T-helper 1 cell (primary cell): ENCODE measurements at places on chromosomes 3 and 15.

DNA sequence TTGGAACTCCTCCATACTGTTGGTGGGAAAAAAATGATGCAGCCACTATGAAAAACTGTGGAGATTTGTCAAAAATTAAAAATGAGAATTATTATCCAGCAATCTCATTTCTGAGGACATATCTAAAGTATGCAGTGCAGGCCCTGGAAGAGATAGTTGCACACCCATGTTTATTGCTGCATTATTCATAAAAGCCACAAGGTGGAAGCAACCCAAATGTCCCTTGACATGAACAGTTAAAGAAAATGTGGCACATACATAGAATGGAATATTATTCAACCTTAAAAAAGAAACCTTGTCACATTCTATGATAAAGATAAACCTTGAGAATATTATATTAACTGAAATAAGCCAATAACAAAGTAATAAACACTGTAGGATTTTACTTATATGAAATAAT lies 80.9 kb upstream of the ARHGEF26 start:
- no peak for DNase-seq

- no peak for DNase-seq
Measured at GRCh38 chr15:77387365-77388105, 32.4 kb downstream of the PEAK1 start.

DNA sequence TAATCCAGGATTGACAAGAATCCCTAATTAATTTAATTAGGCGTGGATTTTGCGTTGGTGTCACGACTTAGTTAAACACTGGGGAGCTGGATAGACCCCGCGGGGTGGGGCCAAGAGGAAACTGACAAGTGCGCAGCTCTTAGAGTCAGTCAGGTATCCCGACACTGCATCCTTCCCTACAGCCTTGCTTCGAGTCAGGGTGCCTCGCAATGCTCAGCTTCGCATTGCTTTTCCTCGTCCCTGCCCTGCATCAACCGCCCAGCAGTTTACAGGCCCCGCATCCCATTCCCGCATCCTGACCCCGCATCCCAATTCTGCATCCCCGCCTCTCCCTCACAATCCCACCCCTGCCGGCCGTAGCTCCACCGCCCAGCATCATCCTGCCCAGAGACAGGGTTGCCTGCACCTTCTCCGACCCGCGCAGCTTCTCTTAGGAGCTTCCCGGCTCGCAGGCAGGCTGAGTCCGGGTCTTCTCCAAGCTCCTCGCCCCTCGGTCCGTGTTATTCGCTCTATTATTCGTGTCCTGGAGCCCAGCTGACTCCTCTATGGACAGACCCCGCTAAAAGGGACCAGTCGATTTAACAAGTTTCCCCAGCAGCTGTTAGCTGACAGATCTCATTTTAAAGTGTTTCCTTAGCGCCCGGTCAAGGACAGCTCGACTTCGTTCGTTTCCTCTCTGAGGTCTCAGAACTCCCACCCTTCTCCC lies 699 bp upstream of the SHOX2 start:
- DNase-seq = no peak

DNA sequence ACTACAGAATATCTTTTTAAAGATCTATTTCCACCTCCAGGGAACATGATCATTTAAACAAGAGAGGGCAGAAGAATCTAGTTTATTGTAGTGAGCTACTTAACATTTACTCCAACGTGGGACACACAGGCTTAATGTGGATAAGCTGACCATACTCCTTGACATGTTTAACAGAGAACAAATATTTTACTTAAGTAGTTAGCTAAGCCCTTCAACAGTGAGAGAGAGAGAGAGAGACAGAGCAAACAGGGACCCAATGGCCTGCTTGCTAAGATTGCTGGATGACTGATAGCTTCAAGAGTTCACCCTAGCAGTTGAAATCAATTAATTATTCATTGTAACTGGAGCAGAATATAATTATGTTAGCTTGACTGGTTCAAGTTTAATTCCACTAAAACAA lies 158.6 kb downstream of the ADAM10 start:
- no peak for DNase-seq

DNA sequence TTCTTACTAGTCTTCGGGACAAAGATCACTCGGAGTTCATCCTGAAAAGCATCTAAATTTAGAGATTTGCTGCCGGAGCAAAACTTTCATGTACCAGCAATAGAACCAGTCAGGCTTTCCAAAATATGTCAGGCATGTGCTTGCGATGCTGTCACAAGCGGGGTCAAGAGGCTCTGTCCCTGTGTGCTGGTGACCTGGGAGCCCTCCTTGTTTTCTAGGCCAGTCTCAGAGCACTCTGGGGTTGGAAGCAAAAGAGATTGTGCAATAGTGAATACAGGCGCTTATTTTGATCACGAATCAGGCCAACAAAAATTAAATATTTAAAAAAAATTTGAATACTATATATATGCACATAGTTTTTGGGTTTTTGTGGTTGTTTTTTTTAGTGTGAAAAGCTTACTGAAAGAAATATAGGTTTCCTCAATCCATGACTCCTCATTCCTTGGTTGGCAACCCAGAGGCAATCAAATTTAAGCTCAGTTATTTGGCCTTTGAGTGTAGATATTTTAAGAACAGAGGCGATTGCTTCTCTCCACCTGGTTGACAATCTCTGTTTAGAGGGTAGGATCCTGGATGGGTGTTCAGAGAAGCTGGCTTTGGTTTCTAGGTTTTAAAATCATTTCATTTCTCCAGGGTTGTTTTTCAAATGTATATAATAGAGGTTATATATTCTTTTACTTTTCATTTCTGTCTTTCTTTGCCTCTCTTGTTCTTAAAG lies 8.4 kb upstream of the KLHL24 start:
- no peak for DNase-seq

- no peak for DNase-seq
Measured at GRCh38 chr3:146308682-146309081, 57.8 kb upstream of the PLSCR4 start.

DNA sequence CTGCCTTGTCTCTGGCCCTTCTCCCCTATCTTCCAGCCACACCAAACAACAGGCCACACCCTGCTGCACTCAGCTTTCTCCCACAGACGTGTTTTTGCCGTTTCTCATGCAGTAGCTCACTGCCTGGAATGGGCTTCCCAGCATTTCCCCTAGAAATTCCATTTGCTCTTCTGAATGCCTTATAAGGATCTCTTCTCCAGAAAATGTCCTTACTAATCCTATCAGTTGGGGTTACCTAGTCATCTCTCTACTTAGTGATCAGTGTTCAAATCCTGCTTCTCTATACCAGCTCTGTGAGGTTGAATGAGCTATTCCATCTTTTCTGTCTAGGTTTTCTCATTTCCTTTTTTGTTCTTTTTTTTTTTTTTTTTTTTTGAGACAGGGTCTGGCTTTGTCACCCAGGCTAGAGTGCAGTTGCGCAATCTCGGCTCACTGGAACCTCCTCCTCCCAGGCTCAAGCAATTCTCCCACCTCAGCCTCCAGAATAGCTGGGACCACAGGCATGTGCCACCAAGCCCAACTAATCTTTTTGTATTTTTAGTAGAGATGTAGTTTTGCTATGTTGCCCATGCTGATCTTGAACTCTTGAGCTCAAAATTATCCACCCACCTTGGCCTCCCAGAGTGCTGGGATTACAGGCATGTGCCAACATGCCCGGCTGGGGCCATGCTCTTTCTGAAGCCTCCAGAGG lies 98.2 kb upstream of the CHD2 start:
- no peak for DNase-seq

GRCh38 chr15:27869697-27870281 lies 229.3 kb downstream of the OCA2 start:
- DNase-seq = no peak

- DNase-seq = no peak
Measured at GRCh38 chr3:142962520-142963233, 797 bp downstream of the PAQR9 start.

DNA sequence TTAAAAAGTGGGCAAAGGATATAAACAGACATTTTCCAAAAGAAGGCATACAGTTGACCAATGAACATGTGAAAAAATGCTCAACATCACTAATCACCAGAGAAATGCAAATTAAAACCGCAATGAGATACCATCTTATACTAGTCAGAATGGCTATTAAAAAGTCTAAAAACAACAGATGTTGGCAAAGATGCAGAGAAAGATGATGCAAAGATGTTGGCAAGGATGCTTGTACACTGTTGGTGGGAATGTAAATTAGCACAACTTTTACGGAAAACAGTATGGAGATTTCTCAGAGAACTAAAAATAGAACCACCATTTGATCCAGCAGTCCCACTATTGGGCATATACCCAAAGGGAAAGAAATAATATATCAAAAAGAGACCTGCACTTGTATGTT lies 53.5 kb downstream of the TLNRD1 start:
- DNase-seq = no peak
